ENCODE measurements at places on chromosomes 16 and 17.

GRCh38 chr16:81610144-81610842 lies 165.7 kb downstream of the CMIP start:
- DNase-seq, result peak; percentile 80

GRCh38 chr16:54204756-54205155 lies 81.8 kb downstream of the IRX3 start:
- DNase-seq, result no peak

DNA sequence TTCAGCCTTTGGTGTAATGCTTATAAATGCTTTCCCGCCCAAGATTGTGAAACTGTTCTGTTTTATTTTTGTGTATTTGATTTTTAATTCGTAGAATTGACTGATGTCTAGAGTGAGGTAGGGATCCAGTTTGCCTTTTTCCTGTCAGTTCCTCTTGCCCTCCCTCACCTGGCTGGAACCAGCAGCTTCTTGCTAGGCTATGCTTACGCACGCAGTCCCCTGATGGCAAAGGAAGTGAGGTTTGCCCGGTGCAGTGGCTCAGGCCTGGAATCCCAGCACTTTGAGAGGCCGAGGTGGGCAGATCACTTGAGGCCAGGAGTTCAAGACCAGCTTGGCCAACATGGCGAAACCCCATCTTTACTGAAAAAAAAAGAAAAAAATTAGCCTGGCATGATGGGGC lies 51.9 kb downstream of the RAB11FIP4 start:
- no peak for DNase-seq

- DNase-seq, result peak; percentile 84
Measured at GRCh38 chr16:54027062-54027461, 259.5 kb downstream of the IRX3 start.

- DNase-seq, result no peak
Measured at GRCh38 chr16:30985401-30986128, 558 bp downstream of the HSD3B7 start.

Measured in fibroblast of skin of right biceps (primary cell).